Testis (tissue), 5 donors: ENCODE measurements at places on chromosomes 1 and 21.

DNA sequence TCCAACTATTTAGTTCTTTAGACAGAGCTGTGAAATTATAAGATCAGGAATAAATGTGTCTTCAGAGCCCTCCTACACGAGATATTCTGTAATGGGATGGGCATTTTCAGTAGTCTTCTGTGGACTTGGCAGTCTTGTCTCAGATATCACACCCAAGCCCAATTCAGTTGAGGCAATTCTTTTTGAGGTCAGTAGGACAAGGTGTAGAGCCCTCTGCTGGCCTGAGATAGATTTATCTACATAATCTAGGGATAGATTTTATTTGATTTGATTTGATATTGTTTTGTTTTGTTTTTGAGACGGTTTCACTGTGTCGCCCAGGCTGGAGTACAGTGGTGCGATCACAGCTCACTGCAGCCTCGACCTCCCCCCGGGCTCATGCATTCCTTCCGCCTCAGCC lies 77.5 kb downstream of the FMN2 start:
- DNase-seq: no peak

- DNase-seq: no peak
Observed at GRCh38 chr1:1921901-1922701, 3.0 kb upstream of the TMEM52 start.

- DNase-seq: no peak
Observed at GRCh38 chr1:65049941-65050713, 83.8 kb upstream of the JAK1 start.

DNA sequence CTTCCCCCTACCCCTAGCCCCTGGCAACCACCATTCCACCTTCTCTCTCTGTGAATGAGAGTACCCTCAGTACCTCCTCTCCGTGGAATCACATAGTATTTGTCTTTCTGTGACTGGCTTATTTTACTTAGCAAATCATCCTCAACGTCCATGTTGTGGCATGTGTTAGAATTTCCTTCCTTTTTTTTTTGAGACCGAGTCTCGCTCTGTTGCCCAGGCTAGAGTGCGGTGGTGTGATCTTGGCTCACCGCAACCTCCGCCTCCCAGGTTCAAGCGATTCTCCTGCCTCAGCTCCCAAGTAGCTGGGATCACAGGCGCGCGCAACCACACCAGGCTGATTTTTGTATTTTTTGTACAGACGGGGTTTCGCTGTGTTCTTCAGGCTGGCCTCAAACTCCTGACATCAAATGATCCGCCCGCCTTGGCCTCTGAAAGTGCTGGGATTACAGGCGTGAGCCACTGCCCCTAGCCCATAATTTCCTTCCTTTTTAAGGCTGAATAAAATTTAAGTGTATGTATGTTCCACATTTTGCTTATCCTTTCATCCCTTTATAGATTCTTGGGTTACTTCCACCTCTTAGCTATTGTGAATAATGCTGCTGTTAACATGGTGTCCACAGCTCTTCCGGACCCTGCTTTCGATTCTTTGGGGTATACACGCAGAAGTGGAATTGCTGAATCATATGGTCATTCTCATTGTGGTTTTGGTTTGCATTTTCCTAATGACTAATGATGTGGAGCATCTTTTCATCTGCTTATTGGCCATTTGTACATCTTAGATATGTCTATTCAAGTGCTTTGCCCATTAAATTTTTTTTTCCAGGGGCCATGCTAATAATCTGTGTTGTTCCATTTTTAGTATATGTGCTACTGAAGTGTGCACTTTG lies 32.3 kb downstream of the ERRFI1 start:
- DNase-seq: no peak

DNA sequence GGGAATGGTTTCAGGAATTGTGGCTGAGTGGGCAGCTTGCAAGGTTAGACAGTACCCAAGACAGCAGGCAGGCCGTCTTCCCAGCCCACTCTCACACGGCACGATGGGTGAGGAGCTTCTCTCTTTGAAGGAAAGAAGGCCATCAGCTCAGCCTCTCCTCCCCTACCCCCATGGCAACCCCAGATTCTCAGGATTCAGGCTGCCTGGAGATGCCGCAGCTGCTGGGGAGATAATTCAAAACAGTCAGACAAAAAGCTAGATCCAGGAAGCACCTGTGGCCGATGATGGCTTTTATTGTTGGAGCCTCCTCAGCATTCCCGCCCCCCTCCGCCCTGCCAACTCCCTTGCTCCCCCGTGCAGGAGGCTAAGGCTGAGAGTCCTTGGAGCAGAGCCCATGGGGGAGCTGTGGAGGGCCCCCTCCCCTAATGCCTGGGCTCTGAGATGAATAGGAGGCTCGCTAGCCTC lies 220.5 kb downstream of the TRABD2B start:
- DNase-seq: no peak
